Endothelial cell of umbilical vein (primary cell): ENCODE measurements at places on chromosomes 12 and 14. TPM values are rescaled to one million over a fixed set of nuclear protein-coding genes. Genes with fewer than 3 reads are reported as not detected.

Gene AQP2
- total RNA-seq: not detected in 2 replicates

DNA sequence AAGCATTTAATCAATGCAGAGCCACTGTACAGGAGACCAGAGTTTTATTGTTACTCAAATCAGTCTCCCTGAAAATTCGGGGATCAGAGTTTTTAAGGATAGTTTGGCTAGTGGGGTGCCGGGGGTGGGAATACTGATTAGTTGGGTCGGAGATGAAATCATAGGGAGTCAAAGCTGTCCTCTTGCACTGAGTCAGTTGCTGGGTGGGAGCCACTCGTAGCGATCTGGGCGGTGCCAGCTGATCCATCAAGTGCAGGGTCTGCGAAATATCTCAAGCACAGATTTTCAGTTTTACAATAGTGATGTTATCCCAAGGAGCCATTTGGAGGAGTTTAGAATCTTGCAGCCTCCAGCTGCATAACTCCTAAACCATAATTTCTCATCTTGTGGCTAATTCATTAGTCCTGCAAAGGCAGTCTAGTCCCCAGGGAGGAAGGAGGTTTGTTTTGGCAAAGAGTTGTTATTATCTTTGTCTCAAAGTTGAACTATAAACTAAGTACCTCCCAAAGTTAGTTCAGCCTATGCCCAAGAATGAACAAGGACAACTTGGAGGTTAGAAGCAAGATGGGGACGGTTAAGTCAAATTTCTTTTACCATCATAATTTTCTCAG lies 169.4 kb upstream of the PLEKHG7 start:
- no peak for DNase-seq

GRCh38 chr12:33703221-33703620 lies 263.6 kb upstream of the SYT10 start:
- DNase-seq: no peak

GRCh38 chr14:46053221-46053620 lies 598.4 kb downstream of the RPL10L start:
- DNase-seq: no peak

DNA sequence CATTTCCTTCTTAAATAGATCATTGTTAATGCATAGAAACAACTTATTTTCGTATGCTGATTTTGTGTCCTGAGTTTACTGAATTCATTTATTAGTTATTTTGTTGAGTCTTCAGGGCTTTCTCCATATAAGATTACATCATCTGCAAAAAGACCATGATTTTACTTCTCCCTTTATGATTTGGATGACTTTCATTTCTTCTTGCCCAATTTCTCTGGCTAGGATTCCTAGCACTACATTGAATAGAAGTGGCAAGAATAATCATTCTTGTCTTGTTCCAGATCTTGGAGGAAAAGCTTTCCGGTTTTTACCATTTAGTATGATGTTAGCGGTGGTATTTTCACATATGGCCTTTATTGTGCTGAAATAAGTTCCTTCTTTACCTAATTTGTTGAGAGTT lies 303.0 kb upstream of the RTL1 start:
- DNase-seq: no peak

- DNase-seq: no peak
These were observed 31.7 kb downstream of the RASAL1 start for GRCh38 chr12:113103756-113104450.
